Spleen (tissue), 13 donors: ENCODE measurements at places on chromosomes 3 and 15. TPM values are rescaled to one million over a fixed set of nuclear protein-coding genes. Genes with fewer than 3 reads are reported as not detected.

The PIF1 gene
- 7.1 TPM for total RNA-seq

The CCDC33 gene
- not detected for total RNA-seq

The ACP3 gene
- 16.3 TPM for total RNA-seq

The FXR1 gene
- 101 TPM for total RNA-seq

The COL7A1 gene
- total RNA-seq: 33.7 TPM

The WDR48 gene
- 35.1 TPM for total RNA-seq

The THUMPD3 gene
- total RNA-seq: 36.8 TPM

The GRAMD2A gene
- not detected for total RNA-seq

The HDC gene
- total RNA-seq: 2.7 TPM

The CHST14 gene
- 12.8 TPM for total RNA-seq

- DNase-seq: no peak
- no peak overlapping the region for H3K4me3 ChIP-seq
- H3K36me3 ChIP-seq: peaks cover 100% of the 10 kb centered on the region
- H3K27ac ChIP-seq: no peak overlapping the region
Measured at GRCh38 chr15:90497912-90498311, 31.8 kb upstream of the CRTC3 start.

DNA sequence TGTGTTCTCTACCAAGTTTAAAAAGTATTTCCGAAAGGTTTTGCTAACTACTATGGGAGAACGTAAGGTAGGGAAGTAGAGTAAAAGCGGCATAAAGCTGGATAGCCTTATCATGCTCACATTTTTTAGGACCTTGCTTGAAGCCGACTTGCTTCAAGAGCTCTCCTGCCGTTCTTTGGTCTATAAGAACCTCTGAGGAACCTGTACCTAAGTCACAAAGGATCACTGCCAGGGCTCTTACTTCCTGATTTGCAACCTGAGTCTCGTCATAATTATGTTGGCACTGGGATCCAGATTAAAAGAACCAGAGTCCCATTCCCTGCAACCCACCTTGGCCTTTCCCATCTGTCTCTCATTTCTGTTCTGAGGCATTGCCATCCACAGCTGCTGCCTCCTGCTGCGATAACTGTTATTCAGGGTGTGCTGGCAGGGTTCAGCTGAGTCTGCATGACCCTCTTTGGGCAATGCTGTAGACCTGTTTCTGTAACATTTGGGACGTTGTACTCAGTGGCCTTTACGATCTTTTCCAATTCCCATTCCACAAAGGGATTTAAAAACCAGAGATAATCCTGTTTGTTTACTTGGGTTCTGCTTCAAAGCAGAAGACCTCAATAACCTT lies 131.0 kb upstream of the UMPS start:
- DNase-seq: no peak
- no peaks in the 10 kb centered on the region for H3K27me3 ChIP-seq
- H3K4me3 ChIP-seq: no peak overlapping the region
- no peak overlapping the region for H3K27ac ChIP-seq
- no peaks in the 10 kb centered on the region for H3K36me3 ChIP-seq
- no peaks in the 10 kb centered on the region for H3K4me1 ChIP-seq

GRCh38 chr15:76217029-76217881 lies 94.0 kb downstream of the ETFA start:
- no peaks in the 10 kb centered on the region for H3K27me3 ChIP-seq
- H3K4me3 ChIP-seq: no peak overlapping the region
- H3K4me1 ChIP-seq: no peaks in the 10 kb centered on the region
- peaks cover 34% of the 10 kb centered on the region for H3K36me3 ChIP-seq
- H3K27ac ChIP-seq: no peak overlapping the region

DNA sequence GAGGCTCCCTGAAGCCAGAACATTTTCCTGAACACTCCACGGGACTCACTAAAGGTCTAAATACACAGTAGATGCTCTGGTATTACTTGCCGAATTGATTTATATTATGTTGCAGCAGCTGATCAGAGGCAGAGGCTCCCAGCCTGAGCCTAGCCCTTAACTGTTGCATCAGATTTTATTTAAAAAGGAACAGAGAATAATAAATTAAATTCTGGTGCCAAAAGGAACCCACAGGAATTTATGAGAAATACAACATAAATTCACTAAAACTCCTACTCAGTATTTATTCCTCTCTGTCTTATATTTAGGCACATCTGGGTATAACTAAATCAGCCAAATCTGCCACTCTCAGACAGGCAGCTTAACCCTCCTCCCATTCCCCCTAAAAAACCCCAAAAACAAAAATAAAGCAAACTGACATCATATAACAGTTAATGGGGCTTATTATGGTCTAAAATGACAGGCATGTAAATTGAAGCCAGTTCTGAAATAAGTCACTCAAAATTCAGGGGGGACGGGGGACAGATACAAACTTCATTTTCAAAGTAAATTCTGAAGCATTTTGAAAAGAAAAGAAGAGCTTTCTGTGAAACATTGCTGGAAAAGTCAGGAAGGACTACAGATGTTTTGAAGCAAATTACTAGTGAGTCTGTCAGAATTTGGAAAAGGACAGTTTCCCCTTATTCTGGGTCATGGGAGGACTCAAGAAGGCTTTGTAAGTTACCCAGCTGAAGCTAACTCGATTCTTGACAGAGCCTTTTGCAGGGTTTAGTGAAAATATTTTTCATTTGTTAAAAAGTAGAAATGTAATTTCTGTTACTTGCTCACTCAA lies 53.8 kb upstream of the CORO2B start:
- no peak overlapping the region for H3K27ac ChIP-seq

DNA sequence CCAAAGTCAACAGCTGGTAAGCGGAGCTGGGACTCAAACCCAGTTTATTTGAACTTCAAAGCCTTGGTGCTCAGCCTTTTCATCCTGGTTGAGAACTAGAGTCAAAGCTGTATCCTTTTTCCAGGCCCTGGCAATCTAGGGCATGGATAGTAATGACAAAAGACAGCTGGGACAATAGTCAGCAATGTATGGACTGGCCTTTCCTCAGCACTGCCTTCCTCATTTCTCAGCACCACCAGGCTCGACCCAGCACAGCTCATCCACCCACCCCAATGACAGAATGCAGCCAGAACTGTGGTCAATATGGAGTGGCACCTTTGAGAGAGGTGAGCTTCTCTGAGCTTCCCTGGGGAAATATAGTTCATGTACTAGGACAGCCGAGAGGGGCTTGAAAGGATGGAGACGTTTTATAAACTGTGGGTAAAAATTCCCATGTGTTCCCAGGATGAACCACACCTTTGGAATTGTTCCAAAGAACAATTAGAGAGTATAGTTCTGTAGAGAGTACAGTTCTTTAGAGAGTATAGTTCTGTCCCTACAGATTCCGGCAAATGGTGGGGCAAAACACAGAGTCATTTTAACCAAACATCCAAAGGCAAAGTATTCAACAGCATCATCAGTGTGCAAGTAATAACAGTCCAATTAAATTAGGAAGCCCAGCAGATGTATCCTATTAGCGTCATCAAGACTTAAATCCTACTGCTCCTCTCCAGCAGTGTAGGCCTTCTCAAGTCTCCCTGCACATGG lies 30.2 kb upstream of the IREB2 start:
- H3K27me3 ChIP-seq: peaks cover 6% of the 10 kb centered on the region
- no peak for DNase-seq
- no peak overlapping the region for H3K27ac ChIP-seq
- H3K36me3 ChIP-seq: no peaks in the 10 kb centered on the region
- no peaks in the 10 kb centered on the region for H3K4me1 ChIP-seq

DNA sequence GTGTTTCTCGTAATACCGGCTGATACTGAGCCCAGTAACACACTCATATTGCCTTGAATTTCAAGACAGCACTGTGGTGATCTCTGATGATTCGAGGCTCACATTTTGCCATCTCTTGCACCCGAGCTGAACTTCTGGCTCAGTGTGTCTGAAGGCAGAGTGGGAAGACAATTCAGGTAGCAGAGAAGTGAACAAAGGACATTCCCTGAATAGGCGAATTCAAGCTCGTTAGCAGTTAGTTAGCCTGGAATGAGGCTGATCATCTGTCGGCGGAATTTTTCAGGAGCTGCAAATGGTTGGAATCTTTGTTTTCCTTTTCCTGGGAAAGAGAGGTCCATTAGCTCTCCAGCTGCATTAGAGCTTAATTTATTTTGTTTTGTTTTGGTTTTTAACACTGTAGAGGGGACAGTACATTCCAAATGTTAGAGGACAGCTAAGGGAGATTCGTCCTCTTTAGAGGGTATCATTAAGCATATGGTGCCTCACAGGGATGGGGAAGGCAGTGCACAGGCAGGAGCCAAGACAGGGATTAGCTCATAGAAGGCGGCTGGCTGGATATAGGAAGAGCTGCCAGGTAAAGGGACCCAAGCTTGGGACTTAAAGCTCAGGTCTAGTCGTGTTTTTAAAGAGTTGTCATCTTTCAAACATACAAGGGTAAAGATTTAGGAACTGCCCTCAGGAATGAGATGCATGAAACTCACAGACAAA lies 119.7 kb upstream of the DLG1 start:
- no peaks in the 10 kb centered on the region for H3K36me3 ChIP-seq
- no peak overlapping the region for H3K4me3 ChIP-seq
- no peak for DNase-seq
- no peaks in the 10 kb centered on the region for H3K27me3 ChIP-seq

- no peak overlapping the region for H3K4me3 ChIP-seq
- no peaks in the 10 kb centered on the region for H3K4me1 ChIP-seq
- no peaks in the 10 kb centered on the region for H3K36me3 ChIP-seq
Measured at GRCh38 chr3:48024401-48024800, 8.2 kb upstream of the MAP4 start.

GRCh38 chr3:149625795-149626194 lies 32.0 kb downstream of the WWTR1 start:
- H3K27ac ChIP-seq: no peak overlapping the region
- DNase-seq: no peak
- H3K4me3 ChIP-seq: no peak overlapping the region
- H3K36me3 ChIP-seq: no peaks in the 10 kb centered on the region
- no peaks in the 10 kb centered on the region for H3K27me3 ChIP-seq

GRCh38 chr3:188807006-188807405 lies 364.8 kb upstream of the TPRG1 start:
- no peaks in the 10 kb centered on the region for H3K36me3 ChIP-seq
- no peaks in the 10 kb centered on the region for H3K4me1 ChIP-seq
- H3K4me3 ChIP-seq: no peak overlapping the region
- H3K27me3 ChIP-seq: no peaks in the 10 kb centered on the region
- no peak overlapping the region for H3K27ac ChIP-seq

- H3K4me3 ChIP-seq: no peak overlapping the region
- H3K36me3 ChIP-seq: no peaks in the 10 kb centered on the region
- no peak overlapping the region for H3K27ac ChIP-seq
- no peaks in the 10 kb centered on the region for H3K4me1 ChIP-seq
- H3K27me3 ChIP-seq: no peaks in the 10 kb centered on the region
Measured at GRCh38 chr3:127422663-127423375, 135.0 kb upstream of the PRR20G start.

DNA sequence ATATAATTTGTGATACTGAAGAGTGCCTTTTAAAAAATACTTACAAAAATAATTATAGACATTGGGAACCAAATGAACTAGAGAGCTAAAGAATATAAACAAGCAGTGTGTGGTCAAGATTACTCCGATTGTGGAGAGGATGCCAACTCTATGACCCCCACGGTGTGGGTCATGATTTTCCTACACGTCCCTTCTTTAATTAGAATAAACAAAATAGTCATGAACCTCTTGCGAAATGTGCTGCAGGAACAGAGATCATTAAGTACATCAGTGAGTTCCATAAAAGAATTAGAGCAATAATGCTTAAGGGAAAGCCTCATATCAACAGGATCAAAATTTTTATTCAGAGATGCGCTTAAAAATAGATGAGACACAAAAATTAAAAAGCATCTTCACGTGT lies 476.6 kb upstream of the ROBO1 start:
- H3K36me3 ChIP-seq: no peaks in the 10 kb centered on the region
- no peaks in the 10 kb centered on the region for H3K4me1 ChIP-seq
- no peaks in the 10 kb centered on the region for H3K27me3 ChIP-seq
- no peak overlapping the region for H3K27ac ChIP-seq
- no peak overlapping the region for H3K4me3 ChIP-seq

DNA sequence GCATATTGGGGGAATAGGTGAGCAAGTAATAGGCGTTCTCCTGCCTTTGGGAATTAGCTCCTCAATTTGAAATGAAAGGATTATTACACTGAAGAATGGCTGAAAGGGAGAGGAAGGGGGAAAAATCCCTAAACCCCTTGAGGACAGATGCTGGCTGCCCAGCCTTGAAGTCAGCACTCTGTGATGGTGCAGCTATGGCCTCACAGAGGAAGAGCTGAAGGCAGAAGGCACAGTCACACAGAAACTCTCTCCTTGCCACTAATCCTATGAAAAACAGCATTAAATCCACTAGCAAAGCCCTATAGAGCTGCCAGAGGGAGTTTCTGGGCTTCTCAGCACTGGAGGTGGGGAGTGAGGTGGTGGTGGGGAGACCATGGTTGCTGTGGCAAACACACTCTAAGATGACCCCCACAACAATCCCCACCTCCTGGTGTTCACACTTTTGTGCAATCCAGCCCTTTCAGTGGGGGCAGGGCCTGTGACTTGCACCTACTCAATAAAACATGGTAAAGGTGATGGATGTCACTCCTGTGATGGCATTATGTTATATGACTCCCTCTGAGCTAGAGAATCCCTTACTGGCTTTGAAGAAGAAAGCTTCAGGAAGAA lies 101.2 kb downstream of the RFTN1 start:
- no peaks in the 10 kb centered on the region for H3K27me3 ChIP-seq
- H3K27ac ChIP-seq: peak overlapping the region; percentile 12
- no peak overlapping the region for H3K4me3 ChIP-seq

GRCh38 chr3:93969997-93970396 lies 3.7 kb downstream of the PROS1 start:
- DNase-seq: no peak
- no peaks in the 10 kb centered on the region for H3K36me3 ChIP-seq
- no peaks in the 10 kb centered on the region for H3K27me3 ChIP-seq
- peaks cover 25% of the 10 kb centered on the region for H3K4me1 ChIP-seq

DNA sequence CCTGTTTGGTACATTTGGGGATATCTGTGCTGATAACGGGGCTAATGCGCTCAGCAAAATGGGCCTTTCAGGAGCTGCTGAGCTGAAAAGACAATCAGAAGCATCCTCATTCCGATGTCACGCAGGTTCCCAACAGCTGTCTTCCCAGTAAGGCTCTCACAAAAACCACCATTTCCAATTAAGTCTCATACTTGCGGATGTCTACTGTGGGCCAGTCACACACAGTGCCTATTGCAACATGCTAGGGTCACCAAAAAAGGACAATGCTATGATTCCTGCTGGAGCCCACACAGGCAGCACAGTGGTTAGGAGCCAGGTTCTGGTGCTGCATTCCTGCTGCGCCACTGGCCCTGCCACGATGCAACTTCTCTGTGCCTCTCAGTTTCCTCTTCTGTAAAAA lies 16.4 kb upstream of the LDHAL6B start:
- H3K27me3 ChIP-seq: no peaks in the 10 kb centered on the region
- no peaks in the 10 kb centered on the region for H3K4me1 ChIP-seq
- H3K4me3 ChIP-seq: no peak overlapping the region
- H3K36me3 ChIP-seq: peaks cover 26% of the 10 kb centered on the region

DNA sequence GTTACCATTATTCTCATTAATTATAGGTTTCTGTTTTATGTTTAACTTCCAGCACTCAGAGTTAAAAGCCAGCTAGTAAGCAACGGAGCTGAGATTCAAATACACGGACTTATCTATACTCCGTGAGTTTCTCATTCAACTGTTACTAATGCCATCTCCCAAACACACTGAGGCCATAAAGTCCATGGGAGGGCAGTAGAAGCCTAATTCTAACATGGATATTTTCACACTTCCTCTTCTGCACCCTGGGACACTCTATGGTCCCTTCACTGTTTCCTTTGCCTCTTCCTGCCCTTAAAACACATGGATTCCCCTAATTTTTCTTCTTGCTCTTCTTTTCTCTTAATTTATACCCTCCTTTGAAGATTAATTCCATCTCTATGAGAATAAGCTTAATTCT lies 245.0 kb downstream of the KLF13 start:
- no peak overlapping the region for H3K27ac ChIP-seq
- no peaks in the 10 kb centered on the region for H3K27me3 ChIP-seq

GRCh38 chr15:96312641-96313335 lies 17.7 kb upstream of the NR2F2 start:
- H3K27me3 ChIP-seq: no peaks in the 10 kb centered on the region
- peaks cover 5% of the 10 kb centered on the region for H3K4me1 ChIP-seq
- H3K36me3 ChIP-seq: no peaks in the 10 kb centered on the region
- H3K4me3 ChIP-seq: no peak overlapping the region
